Activated T-helper 1 cell treated with anti-CD3 and anti-CD28 coated beads, Interleukin-2, amount 50 U/mL, for 16 hours (primary cell): ENCODE measurements at places on chromosomes 4 and X.

GRCh38 chrX:45668686-45669443, 468.2 kb upstream of the DIPK2B start:
- no peak for DNase-seq

- no peak for DNase-seq
Measured at GRCh38 chr4:64001229-64001898, 407.9 kb downstream of the TECRL start.

DNA sequence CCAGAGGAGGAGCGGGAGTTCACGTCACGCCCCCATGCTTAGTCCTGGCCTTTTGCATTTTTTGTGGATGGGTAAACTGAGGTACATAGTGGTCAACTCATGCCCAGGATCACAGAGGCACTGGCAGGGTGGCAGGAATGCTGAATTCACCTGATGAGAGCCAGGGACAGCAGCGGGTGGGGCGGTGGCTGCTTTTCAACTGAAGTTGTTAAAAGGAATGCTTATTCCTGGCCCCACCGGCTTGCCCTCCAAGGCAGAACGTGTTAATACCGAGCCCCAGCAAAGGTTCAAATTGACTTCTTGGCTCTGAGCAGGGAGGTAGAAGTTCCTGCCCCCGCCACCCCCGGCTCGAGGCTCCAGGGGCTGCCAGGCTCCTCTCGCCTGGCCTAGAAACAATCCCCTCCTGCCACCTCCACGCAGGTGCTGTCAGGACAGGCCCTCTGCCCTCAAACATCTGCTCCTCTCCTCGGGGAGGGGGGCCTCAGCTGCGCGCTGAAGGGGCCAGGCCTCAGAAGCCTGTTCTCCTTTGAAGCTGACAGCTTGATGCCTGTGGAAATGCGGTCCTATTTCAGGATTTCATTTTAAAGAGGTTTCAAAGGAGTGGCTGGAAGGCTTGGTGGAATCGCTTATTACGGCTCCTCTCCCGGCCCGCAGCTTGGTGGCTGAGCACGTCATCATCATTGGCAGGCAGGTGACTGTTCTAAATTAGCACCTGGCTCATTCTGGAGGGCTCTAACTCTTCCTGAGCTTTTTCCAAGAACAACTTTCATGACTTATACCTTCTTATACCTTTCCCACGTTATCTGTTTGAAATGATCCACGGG, 93.0 kb downstream of the PHKA2 start:
- DNase-seq: no peak

GRCh38 chr4:152161676-152162330, 374.1 kb downstream of the FBXW7 start:
- DNase-seq: no peak

GRCh38 chrX:23756165-23756564, 13.1 kb upstream of the ACOT9 start:
- DNase-seq: peak; percentile 8

DNA sequence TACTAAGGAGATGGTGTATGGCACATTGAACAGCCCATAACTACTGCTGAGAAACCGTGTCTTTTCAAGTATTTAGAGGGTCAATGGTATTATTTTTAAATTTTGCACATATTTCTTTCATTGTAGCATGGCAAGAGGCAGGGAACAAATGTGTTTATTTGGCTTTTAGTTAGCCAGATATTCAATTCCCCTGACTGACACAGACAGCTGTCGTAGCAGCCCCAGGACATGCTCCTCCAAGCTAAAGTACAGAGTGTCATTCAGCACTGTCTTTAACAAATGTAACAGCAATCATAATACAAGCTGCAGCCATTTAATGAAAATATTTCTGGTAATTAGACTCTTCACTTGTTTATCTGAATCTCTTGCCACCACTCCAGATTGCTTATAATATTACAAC, 687.1 kb downstream of the KLHL13 start:
- DNase-seq: no peak
